ENCODE measurements at places on chromosomes 3 and 15. TPM values are rescaled to one million over a fixed set of nuclear protein-coding genes. Genes with fewer than 3 reads are reported as not detected.

- DNase-seq: no peak
Observed at GRCh38 chr3:146814601-146815315, 209.6 kb upstream of the PLSCR5 start.

GRCh38 chr15:99845009-99845408 is 111.8 kb upstream of the LYSMD4 start:
- no peak for DNase-seq

GRCh38 chr3:127730666-127731295 is 58.0 kb downstream of the ABTB1 start:
- no peak for DNase-seq

DNA sequence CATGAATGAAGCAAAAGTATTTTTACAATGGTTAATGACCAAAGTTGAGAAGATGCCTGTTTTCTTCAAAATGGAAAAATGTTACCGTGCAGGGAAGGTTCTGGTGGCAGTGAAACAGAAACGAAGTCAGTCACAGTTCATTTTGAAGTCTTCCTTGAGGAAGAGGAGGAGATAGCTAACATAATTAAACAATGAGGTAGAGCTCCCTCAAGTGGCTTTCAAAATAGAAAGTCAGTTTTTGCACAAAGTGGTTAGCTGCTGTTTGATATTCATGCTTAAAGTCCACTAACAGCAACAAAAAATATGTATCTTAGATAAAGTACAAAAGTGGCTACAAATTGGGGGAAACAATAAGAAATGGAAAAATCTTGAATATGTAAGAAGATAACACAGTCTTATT is 87.3 kb downstream of the TFG start:
- DNase-seq: no peak

- DNase-seq: no peak
Observed at GRCh38 chr3:16658004-16658924, 53.0 kb upstream of the DAZL start.

- peak; percentile 39 for DNase-seq
Observed at GRCh38 chr3:84755860-84756259, 202.9 kb upstream of the CADM2 start.

- DNase-seq: peak; percentile 86
Observed at GRCh38 chr15:35751413-35752133, 205.6 kb upstream of the DPH6 start.

DNA sequence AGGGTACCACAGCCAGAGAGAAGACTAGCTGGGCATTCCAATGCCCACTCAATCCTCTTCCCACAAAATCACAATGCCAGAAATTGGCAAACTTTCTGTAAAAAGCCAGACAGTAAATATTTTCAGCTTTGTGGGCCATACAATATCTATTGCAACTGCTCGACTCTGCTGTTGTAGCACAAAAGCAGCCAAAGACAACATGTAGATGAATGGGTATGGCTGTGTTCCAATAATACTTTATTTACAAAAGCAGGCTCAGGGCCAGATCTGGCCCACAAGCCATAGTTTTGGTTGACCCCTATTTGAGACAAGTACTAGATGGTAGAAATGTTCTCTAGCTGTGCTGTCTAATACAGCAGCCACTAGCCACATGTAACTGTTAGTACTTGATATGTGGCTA is 330.9 kb downstream of the ERC2 start:
- no peak for DNase-seq

DNA sequence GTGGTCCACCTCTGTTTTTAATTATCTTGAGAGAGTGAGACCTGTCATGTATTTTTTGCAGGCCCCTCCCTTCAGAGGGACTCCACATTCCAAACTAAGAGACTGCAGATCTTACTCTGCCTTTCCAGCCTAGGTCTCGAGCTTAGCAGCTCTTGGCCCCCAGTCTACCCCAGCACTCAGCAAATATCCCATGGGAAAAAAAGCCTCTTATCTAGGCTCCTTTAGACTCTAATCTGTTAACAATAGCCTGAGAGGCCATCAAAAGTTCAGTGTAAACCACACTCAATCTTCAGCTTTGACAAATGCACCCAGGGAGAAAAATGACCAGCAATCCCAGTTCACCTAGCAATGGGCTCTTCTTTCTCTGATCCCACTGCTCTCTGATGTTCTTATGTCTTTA is 8.6 kb upstream of the BLM start:
- no peak for DNase-seq

DNA sequence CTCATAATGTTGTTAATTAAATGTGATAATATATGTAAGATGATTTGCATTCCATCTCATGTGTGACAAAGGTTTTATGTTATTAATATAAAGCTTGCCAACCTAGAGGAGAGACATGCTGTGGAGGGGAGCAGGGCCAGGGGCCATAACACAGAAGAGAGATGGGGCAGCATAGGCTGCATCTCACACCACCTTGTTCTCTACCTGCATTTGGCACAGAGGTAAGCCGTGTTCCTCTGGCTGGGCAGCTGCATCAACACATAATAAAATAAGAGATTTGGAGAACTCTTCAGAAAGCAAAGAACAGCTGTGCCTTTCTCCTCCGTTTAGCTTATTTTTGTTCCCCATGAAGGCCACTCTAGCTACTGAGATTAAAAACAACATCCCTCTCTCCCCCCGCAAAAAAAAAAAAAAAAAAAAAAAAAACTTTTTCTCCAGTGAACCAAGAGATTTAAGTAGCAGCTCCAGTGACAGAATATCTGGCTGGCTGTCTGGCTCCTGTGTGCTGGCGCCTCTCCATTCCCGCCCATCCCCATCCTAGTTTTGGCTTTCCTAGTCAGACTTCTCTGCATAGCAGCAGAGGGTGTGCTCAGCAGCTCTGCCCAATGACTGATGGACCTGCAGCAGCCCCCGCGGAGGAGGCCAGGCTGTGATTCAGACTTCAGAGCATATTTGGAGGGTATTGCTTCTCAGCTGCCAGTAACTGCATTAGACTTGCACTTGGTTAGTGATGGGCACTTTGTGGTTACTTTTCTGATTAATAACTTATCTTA is 52.2 kb upstream of the STXBP5L start:
- DNase-seq: peak; percentile 80

- DNase-seq: no peak
Observed at GRCh38 chr15:55320238-55320550, 1.2 kb downstream of the PIGB start.

- no peak for DNase-seq
Observed at GRCh38 chr15:53843869-53844569, 84.6 kb upstream of the WDR72 start.

- DNase-seq: no peak
Observed at GRCh38 chr3:177026505-177027277, 170.6 kb downstream of the TBL1XR1 start.

GRCh38 chr3:184371570-184372018 is 6.4 kb downstream of the THPO start:
- DNase-seq: peak; percentile 91

- DNase-seq: no peak
Observed at GRCh38 chr3:79461129-79461792, 306.5 kb downstream of the ROBO1 start.

- DNase-seq: no peak
Observed at GRCh38 chr3:62142331-62143085, 230.8 kb downstream of the FEZF2 start.

Gene MAPK6
- total RNA-seq: 20.4 TPM

Gene FBXW12
- not detected for total RNA-seq

All from right cardiac atrium (tissue), 5 donors.